AML-193 (cell line): ENCODE measurements at places on chromosomes 4 and X.

DNA sequence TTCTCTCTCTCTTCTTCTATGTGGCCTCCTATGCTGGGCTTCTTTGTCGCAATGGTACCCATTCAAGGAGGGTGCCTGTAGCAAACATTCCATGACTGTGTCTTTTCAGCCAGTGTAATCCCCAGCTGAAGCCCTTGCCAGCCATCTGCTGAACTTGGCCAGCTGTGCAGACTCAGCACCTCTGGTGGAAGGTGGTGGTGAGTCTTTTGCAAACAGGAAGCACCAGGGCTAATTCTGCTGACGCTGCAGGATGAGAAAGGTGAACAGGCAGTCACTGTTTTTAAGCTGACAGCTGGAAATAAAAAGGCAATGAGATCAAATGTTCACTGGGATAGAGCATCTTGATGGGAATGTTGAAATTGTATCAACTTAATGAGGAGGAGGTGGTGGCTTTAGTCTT lies 298.7 kb upstream of the CLNK start:
- DNase-seq, result no peak

GRCh38 chr4:140739971-140740370 lies 16.2 kb downstream of the TBC1D9 start:
- no peak for DNase-seq

DNA sequence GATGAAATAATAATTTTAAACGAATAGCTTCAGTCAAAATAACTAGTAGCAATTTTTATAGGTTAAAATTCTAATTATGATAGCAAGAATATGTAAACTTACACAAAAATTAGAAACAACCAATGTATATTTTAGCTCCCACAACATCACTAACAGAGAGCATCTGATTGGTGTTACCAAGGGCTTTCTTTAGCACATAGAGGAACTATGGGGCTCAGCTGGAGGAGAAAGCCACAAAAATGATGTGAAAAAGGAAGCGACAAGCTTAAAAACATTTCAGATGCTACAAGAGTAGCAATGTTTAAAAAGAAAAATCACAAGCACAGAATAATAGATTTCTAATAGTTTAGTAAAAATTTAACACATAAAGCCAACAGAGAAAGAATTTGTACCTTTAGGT lies 56.3 kb downstream of the ATP8A1 start:
- no peak for DNase-seq

GRCh38 chrX:40058719-40059118 lies 39.0 kb downstream of the BCOR start:
- DNase-seq, result no peak

- DNase-seq, result no peak
Observed at GRCh38 chrX:125219852-125220251, 99.8 kb upstream of the TEX13C start.

DNA sequence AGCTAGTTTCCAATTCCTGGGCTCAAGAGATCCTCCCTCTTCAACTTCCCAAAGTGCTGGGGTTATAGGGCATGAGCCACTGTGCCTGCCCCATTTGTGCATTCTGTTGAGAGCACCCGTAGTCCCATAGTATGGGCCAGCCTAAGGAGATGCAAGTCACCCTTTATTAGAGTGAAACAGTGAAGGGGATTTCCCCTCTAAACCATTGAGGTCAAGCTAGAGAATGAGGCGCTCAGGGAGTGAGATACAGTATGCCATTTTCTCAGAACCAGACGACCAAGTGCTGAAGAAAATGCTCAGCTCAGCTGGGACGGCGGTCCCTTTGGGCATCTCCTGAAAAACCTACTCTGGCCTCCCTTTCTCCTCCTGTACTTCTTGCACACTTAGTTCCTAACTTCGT lies 18.7 kb downstream of the RNF4 start:
- no peak for DNase-seq

- DNase-seq, result no peak
Observed at GRCh38 chr4:158788516-158788915, 19.7 kb downstream of the FNIP2 start.

GRCh38 chr4:86895692-86896488 lies 3.7 kb upstream of the C4orf36 start:
- peak; percentile 71 for DNase-seq

- DNase-seq, result no peak
Observed at GRCh38 chr4:7864685-7865084, 75.0 kb downstream of the AFAP1 start.

GRCh38 chr4:107913283-107913899 lies 18.0 kb upstream of the CYP2U1 start:
- DNase-seq, result peak; percentile 70

- peak; percentile 85 for DNase-seq
Observed at GRCh38 chrX:48737213-48737938, 24.2 kb upstream of the GLOD5 start.

- no peak for DNase-seq
Observed at GRCh38 chr4:86155766-86156165, 204.1 kb downstream of the MAPK10 start.

DNA sequence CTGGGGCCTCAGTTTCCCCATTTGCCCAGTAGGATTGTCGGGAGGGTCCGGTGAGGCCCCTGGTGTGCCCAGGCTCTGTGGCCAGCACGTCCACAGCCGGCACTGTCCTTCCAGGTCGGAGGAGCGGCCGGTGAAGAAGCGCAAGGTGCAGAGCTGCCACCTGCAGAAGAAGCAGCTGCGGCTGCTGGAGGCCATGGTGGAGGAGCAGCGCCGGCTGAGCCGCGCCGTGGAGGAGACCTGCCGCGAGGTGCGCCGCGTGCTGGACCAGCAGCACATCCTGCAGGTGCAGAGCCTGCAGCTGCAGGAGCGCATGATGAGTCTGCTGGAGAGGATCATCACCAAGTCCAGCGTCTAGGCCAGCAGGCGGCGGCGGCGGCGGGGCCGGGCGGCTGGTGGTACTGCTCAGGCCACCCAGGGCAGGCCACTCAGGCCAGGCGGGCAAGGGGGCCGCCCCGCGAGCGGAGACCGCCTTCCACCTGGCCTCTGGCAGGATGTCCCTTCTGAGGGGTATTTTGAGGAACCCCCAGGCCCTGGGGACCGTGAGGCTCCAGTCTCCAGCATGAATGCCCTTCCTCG lies 6.7 kb downstream of the MSANTD1 start:
- DNase-seq, result no peak

DNA sequence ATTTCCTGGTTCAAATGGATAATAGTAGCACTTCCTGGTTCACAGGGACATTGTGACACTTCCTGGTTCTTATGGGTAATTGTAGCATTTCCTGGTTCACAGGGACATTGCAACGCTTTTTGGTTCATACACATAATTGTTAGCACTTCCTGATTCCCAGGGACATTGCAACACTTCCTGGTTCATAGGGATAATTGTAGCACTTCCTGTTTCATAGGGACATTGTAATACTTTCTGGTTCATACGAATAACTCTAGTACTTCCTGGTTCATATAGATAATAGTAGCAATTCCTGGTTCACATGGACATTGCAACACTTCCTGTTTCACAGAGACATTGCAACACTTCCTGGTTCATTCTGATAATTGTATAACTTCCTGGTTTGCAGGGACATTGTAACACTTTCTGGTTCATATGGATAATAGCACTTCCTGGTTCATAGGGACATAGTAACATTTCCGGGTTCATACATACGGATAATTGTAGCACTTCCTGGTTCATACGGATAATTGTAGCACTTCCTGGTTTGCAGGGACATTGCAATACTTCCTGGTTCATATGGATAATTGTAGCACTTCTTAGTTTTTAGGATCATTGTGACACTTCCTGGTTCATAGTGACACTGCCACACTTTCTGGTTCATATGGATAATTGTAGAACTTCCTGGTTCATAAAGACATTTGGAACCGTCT lies 61.6 kb upstream of the CD99 start:
- DNase-seq, result no peak

- DNase-seq, result no peak
Observed at GRCh38 chrX:153214934-153215333, 35.9 kb downstream of the MAGEA1 start.

DNA sequence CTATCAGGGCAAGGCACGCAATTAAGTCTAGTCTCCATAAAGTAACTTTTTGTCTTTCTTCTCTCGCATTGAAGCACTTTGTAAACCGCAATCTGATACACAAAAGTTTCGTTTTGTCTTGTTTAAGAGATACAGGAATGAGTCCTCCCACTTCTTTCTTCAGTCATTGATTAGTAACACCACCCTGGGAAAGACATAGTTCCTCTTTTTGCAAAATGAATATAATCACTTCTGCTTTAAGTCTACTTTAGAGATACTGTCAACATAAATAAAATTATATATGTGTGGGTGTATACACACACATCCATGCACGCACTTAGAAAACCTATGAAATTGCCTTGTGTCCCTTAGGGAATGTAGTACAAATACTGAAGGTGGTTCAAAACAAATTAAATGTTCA lies 11.7 kb downstream of the COQ2 start:
- peak; percentile 9 for DNase-seq

GRCh38 chrX:35880601-35881000 lies 38.9 kb upstream of the CFAP47 start:
- DNase-seq, result no peak

DNA sequence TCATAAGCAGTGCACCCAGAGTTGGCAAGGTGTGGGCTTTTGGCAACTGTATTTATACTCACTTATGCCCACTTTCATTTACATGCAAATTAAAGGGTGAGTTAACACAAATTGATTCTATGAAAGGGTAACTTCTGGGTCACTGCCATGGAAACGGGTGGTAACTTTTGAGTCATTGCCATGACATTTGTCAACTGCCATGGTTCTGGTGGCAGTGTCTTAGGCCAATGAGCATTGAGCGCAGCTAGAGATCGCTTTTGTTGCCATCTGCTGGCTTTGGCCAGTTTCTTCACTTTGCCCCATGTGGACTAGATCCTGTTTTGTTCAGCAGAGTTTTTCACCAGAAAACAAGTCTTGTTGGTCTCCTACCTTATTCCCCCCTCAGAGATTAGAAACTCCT lies 170.8 kb upstream of the NUDT6 start:
- DNase-seq, result no peak

DNA sequence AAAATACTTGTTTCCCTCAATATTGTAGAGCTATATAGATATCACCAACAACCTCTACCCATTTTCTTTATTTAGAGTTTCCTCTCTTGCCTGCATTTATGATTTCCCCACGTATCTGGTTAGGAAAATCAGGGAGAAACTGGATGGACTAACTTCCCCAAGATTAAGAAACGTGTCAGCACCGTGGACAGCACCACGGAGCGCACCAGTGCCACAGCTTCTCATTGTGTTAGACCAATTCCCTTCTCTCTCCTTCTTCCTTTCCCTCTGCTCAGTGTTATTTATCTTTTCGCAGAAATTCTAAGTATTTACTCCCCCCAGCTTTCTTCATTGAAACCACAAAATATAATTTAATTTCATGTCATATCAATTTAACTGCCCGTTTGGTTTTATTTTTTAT lies 568.6 kb upstream of the BOD1L1 start:
- DNase-seq, result peak; percentile 3

DNA sequence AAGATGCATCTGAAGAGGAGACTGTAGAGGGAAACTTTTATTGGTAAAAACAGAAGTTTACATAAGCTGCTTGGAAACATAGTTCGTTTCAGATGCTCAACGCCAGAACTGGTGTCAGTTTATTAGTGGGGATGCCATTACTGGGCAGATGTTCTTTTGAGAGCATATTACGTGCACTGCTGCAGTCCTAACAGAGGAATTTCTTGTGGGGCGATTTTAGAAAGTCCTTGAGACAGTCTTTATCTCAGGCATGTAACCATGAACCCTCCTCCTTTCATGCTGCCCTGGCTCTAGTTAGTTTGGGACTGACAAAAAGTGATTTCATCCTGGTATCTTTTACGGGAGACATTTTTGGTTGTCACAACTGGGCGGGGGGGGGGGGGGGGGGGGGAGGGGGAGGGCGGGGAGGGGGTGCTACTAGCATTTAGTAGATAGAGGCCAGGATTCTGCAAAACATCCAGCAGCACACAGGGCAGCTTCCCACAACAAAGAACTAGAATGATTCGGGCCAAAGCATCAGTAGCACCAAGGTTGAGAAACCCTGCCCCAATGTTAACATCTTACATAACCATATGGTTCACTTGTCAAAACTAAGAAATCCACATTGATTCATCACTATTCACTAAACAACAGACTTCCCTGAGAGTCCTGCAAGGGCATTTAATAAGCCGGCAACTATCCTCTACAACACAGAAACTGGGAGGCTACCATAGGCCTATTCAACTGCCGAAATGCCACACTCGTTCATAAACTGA lies 118.6 kb upstream of the FTHL17 start:
- no peak for DNase-seq

GRCh38 chr4:85029453-85029852 lies 63.0 kb upstream of the WDFY3 start:
- no peak for DNase-seq

- DNase-seq, result no peak
Observed at GRCh38 chr4:87811977-87812376, 12.6 kb downstream of the IBSP start.

DNA sequence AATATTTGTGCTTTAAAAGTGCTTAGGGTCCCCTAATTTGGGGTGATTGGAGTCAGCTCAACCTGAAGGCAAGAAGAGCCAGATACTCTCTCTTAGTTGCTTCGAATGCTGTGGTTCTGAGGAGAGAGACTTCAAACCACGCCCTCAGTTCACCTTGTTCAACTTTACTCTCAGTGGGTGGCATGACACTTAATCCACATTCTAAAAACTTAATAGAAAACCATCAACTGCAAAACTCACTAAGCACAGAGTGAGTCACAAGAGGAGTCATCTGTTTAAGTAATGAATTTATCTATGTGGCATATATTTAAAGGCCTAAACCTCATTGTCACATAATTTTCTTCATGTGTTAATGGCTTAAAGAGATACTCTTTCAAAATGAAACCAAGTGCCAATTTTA lies 99.5 kb upstream of the SLC4A4 start:
- DNase-seq, result no peak

DNA sequence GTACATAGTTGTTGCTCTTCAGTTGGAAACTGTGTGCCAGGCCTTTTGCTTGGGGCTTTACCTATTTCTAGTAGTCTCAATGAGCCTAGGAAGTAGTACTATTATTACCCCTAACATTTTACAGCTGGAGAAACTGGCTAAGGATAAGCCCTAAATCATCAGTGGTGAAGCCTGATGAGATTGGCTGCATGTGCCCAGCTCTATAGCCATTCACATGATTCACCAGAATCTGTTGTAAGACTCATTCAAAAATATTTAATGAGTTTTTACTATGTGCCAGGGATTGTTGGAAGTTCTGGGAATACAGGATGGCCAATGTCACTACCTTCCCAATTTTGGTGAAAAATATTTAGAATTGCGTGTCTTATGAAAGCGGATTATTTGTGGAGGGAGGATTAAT lies 2.8 kb downstream of the KIT start:
- DNase-seq, result no peak

GRCh38 chr4:115376866-115377265 lies 263.4 kb upstream of the NDST4 start:
- DNase-seq, result no peak

DNA sequence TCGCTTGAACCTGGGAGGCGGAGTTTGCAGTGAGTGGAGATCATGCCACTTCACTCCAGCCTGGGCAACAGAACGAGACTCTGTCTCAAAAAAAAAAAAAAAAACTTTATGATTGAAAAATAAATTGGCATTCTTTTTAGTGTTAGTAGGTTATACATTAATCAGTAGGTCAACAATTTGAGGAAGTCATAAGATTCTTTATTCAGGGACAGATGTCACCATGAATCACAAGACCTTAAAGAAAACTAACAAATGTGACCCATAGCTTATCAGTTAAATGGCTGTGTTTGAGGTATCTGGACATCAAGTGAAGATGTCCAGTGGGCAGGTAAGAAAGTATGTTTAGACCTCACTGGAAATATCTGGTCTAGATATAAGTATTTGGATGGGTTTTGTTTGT lies 9.3 kb upstream of the PRMT9 start:
- no peak for DNase-seq

- DNase-seq, result no peak
Observed at GRCh38 chr4:128475597-128475996, 188.0 kb upstream of the PGRMC2 start.
